ENCODE measurements at places on chromosomes 13 and 19.

GRCh38 chr19:41384351-41384750, 8.0 kb downstream of the TMEM91 start:
- no peak for DNase-seq

- no peak for DNase-seq
These were observed 28.9 kb upstream of the PABPC3 start for GRCh38 chr13:25067064-25067463.

DNA sequence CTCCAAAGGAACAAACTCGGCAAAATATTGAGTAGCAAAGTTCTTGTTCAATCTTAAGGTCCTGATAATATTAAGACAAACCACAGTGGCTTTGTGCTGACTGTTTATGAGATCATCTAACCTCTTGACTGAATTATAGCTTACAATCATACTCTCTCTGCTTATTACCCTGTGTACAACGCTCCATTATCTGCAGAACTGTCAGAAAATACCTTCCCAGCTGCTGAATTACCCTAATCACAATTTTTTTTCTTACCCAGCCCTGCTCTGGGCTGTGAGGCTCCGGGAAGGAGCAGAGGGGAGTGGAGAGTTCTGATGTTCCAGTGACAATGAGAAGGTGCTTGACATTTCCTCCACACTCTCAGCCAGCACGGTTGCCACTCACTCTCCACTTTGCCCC, 64.8 kb downstream of the DCT start:
- no peak for DNase-seq

DNA sequence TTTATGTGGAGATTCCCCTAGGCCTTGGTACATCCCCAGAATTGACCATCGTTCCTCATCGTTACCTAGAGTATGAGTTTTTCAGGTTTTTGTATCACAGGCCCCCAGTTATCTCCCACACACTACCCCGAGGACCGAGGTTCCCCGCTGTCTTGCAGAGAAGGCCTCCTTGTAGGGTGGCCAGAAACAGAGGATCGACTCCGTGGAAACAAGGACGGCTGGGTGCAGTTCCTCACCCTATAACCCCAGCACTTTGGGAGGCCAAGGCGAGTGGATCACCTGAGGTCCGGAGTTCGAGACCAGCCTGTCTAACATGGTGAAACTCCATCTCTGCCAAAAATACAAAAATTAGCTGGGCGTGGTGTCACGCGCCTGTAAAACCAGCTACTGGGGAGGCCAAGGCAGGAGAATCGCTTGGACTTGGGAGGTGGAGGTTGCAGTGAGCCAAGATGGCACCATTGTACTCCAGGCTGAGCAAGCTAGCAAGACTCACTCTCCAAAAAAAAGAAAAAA, 720 bp downstream of the ADAT3 start:
- no peak for DNase-seq

DNA sequence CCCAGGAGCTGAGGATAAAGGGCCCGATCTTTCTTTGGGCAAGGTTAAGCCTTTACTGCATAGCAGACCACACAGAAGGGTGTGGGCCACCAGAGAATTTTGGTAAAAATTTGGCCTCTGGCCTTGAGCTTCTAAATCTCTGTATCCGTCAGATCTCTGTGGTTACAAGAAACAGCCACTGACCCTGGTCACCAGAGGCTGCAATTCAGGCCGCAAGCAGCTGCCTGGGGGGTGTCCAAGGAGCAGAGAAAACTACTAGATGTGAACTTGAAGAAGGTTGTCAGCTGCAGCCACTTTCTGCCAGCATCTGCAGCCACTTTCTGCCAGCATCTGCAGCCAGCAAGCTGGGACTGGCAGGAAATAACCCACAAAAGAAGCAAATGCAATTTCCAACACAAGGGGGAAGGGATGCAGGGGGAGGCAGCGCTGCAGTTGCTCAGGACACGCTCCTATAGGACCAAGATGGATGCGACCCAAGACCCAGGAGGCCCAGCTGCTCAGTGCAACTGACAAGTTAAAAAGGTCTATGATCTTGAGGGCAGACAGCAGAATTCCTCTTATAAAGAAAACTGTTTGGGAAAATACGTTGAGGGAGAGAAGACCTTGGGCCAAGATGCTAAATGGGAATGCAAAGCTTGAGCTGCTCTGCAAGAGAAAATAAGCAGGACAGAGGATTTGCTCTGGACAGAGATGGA, 8.4 kb upstream of the CEACAM19 start:
- DNase-seq = peak; percentile 46

GRCh38 chr19:11617180-11618062, 20.1 kb downstream of the ZNF627 start:
- peak; percentile 10 for DNase-seq

DNA sequence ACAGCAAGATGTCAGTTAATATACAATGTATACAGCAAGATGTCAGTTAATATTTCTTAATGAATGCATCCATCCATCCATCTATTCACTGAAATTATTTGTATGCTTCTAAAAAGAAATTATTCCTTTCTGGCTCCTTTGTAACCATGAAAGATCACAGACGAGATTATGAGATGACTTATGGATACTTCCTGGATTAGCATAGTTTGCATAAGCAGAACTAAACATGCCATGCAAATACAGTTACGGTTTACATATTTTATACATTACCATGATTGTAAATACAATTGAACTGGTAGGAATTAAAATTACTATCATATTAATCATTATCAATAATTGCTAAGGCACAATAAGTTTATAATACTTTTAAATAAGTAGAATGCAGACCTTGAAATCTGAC, 32.7 kb downstream of the NALCN start:
- DNase-seq = no peak

DNA sequence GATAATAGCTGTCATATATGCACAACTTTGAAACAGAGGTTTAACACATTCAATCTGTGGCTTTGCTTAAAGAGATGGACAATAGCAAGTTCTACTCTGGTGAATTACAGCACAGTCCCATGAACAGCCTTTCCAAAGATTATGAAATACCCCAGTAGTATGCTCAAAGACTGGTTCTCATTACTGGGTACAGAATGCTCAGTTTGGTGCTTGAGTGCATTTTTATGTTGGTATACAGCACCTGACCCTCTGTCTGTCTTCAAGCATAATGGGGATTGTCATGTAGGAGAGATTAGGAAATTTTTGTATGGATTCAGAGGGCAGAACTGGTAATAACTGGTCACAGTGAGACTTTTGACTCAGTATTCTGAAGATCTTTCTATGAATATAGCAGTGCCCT, 7.6 kb downstream of the LMO7 start:
- no peak for DNase-seq

GRCh38 chr13:24906268-24906667, 142.3 kb downstream of the RNF17 start:
- DNase-seq = no peak

DNA sequence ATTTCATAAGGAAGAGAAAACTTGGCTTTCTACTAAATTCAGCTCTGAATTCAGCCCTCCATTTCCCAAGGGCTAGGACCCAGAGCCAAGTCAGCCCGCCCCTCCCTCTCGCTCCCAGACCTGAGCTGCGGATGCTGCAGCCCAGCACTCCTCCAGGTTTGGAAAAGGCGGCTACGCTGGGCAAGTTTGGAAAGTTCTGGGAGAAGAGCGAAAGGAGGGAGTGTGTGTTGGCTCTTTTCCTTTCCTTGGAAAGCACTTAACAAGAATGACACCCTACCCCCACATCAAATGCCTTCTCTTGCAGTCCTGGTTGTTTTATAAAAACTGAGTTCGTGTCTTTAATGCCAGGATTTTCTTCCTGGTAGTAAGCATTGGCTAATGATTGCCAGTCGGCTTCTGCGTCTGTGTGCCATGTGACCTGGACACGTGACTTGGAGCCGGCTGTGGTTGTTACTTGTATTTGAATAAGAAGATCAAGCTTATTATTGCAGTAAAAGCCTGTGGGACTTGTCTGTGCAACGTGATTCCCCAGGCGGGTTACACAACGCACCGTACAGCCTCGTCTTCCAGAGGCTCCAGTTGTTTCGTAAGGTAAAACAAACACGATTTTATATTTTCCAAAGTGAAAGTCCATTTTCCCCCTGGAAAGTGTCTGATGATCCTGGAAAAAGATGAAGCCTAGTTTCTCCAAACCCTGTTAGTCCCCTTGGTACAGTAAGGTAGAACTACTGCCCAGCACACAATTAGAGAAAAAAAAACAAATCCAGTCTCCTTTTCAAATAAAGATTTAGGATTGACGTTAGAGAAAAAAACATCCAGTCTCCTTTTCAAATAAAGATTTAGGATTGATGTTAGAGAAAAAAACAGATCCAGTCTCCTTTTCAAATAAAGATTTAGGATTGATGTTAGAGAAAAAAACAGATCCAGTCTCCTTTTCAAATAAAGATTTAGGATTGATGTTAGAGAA, 26.8 kb upstream of the UBE2L5 start:
- peak; percentile 90 for DNase-seq

DNA sequence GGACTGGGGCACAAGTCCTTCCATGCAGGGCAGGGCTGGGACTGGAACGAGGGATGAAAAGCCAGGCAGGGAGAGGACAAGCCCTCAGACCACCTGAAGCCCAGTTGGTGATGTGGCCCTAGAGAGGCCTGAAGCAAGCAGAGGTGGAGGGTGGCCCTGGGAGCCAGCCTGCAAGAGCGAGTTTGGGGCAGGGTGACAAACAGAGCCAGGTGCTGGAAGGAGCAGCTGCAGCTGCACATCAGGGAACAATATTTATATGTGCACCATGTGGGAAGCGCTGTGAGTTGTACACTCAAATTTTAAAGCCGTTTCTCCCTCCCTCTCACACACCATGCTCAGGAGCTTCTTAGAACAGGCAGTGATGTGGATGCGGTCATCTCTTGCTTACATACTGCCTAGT, 67.8 kb downstream of the FGF9 start:
- no peak for DNase-seq

- no peak for DNase-seq
These were observed 28.3 kb downstream of the CYP2B6 start for GRCh38 chr19:41019346-41019745.

DNA sequence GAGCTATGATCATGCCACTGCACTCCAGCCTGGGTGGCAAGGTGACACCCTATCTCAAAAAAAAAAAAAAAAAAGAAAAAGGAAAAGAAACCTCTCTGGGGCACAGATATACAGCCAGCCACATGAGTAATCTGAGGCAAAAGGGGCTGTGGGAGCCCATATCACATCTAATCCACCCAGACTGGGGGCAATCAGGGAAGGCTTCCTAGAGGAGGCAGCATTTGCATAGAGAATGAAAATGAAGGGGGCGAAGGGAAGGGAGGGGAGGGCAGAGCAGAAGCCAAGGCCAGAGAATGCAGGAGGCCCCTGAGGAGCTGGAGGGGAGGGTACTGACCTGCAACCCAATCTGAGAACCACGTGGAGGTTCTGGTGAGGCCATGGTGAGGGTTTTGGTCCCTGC, 13.2 kb downstream of the STXBP2 start:
- no peak for DNase-seq

DNA sequence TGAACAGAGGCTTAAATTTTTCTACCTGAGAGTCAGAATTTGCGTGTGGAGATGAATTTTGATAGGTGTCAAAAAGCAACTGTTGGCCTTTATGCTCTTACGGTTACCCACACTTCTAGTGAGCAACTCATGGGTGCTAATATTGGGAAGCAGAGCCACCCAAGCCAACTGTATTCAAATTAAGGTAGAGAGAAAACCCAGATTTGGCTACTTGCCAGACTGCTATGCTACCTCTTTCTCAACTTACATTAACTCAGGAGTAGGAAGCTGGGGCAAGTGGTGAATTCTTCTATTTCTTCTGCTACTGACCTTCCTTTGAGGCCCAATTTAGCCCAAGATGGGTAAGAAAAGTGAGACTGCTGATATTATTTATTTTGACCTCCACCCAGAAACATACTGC, 83.9 kb downstream of the OLFM4 start:
- DNase-seq = no peak

GRCh38 chr13:31227063-31227462, 27.3 kb downstream of the B3GLCT start:
- no peak for DNase-seq

GRCh38 chr19:7497292-7497691, 8.5 kb upstream of the PEX11G start:
- no peak for DNase-seq

- peak; percentile 68 for DNase-seq
These were observed 67.5 kb downstream of the STARD13 start for GRCh38 chr13:33218020-33218419.

DNA sequence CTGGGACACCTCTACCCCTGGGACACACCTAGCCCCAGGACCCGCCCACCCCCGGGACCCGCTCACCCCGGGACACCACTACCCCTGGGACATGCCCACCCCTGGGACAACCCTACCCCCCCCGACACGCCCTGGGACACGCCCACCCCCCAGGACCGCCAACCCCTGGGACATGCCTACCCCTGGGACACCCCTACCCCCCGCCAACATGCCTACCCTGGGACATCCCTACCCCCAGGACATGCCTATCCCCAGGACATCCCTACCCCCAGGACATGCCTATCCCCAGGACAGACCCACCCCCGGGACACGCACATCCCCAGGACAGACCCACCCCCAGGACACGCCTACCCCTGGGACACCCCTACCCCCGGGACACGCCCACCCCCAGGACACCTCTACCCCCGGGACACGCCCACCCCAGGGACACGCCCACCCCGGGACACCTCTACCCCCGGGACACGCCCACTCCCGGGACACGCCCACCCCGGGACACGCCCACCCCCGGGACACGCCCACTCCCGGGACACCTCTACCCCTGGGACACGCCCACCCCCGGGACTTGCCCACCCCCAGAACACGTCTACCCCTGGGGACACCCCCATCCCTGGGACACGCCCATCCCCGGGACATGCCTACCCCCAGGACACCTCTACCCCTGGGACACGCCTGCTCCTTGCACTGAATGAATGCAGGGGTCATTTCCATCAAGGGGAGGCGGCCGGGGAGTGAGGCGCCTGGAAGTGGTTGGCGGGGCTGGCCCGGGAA, 32.3 kb downstream of the ADPRHL1 start:
- no peak for DNase-seq

DNA sequence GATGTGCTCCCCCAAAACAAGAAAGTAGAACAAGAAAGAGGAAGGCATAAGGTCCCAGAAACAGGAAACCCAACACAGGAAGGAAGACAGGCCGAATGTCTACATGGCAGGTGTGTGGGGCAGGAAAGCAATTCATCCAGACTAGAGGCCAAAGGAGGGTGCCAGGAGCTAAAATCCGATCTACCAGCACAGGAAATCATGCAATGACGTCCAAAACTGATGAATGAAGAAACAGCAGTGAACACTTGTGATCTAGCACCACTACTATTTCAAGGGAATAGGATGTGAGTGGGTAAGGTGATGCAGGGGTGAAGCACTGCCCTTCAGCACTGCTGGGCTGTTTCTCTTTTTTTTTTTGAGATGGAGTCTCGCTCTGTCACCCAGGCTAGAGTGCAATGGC, 59.1 kb downstream of the DOCK9 start:
- DNase-seq = no peak

DNA sequence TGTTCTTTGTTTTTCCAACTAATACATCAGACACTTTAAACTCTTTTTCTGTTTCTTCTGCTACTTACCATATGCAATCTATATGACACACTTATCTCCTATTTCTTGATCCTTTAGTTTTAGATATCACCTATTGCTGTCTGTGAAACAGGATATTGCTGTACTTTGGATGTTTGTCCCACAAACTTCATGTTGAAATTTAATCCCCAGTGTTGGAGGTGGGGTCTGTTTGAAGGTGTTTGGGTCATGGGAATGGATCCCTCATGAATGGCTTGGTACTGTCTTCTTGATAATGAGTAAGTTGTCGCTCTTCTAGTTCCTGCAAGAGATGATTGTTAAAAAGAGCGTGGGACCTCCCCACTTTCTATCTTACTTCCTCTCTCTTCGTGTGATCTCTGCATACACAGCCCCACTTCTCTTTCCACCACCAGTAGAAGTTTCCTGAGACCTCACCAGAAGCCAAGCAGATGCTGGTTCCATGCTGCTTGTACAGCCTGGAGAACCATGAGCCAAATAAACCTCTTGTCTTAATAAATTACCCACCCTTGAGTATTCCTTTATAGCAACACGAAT, 244.2 kb downstream of the NHLRC3 start:
- no peak for DNase-seq

All from astrocyte of the spinal cord (primary cell).